Sigmoid colon (tissue), 7 donors: ENCODE measurements at places on chromosomes 1 and 21.

GRCh38 chr21:28151758-28152157, 840.9 kb downstream of the LTN1 start:
- DNase-seq = no peak

DNA sequence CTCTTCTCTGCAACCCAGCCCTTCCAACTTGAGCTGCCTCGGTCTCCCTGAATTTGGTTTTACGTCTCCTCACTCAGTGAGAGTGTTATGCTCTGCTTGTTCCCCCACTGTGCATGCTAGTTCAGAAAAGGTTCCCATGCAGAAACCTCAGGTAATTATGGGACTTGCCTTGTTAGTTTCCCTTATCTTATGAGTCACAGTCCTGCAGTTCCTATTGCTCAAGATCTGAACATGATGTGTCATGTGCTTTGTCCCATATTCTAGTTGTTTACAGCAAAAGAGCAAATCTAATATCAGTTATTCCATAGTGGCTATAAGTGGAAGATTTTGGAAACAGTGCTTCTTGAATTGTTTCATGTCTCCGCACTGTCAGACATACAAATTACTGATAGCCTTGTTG, 74.4 kb downstream of the DUSP10 start:
- no peak for DNase-seq

DNA sequence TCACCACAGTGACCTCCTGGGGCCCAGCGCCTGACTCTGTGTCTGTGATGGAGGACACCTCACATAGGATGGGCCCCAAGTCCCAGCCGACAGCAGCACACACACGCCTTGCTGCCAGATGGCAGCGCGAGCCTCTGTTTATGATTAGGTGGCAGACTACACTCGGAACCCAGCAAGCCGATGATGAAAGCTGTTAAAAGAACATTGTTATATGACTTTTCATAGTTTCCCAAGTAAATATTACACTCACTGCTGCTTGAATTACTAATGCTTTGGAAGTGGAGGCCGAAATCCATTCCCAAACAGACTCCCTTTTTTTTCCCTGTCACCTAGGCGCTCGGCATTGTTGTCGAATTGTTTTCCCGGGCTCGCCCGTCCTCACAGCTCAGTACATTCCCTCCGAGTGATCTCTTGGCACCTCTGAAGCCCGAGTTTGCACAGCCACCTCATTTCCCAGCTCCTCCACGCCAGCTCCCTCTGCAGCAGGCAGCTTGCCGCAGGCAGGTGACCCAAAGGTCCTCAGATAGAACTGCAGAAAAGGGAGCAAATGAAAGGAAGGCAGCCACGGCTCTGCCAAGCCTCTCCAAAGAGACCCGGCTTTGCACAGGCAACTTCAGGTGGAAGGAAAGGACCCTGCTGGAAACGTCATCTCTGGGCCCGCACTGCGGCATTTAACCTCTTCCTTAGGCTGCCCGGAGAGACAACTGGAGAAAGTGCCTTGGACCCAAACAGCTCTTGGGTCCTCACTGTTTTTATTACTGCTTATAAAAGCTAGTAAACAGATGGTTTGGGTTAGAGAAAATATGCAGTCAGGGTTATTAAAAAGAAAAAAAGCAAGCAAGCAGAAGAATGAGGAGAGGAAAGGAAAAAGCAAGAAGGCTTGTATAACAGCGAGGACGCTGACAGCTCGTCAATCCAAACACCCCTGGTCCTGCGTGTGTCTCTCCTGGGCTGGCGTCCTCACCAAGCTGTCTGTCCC, 72.2 kb upstream of the SLC25A33 start:
- peak; percentile 82 for DNase-seq

- no peak for DNase-seq
Observed at GRCh38 chr1:153857505-153857904, 65.3 kb downstream of the GATAD2B start.

DNA sequence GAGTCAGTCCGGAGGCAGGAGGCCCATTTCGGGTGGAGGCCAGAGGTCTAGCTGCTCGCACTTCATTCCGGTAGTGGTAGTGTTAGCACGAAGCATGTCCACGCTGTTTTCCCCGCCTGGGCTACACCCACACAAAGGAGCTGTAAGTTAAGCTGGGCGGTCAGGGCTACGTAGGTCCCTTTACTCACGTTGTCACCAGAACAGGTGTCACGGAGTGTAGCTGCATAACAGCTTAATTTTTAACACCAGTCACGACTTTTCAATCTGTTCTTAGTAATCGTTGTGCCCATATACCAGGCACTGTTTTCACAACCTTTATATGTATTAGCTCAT, 15.6 kb downstream of the HLX start:
- no peak for DNase-seq

GRCh38 chr21:29217818-29218291, 80.9 kb upstream of the BACH1 start:
- no peak for DNase-seq

DNA sequence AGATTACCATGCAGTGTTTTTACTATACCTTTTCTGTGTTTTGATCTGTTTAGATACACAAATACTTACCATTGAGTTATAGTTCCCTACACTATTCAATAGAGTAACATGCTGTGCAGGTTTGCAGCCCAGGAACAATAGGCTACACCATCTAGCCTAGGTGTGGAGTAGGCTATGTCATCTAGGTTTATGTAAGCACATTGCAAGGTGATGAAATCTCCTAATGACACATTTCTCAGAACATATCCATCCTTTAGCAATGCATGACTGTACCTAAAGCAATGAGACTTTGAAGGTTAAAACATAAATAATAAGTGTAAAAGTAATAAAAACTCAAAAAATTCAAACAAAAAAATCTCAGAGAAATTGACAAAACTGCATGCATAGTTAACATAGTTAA, 358.6 kb downstream of the USH2A start:
- DNase-seq = no peak

- DNase-seq = no peak
Observed at GRCh38 chr1:171809834-171810233, 28.4 kb downstream of the METTL13 start.

DNA sequence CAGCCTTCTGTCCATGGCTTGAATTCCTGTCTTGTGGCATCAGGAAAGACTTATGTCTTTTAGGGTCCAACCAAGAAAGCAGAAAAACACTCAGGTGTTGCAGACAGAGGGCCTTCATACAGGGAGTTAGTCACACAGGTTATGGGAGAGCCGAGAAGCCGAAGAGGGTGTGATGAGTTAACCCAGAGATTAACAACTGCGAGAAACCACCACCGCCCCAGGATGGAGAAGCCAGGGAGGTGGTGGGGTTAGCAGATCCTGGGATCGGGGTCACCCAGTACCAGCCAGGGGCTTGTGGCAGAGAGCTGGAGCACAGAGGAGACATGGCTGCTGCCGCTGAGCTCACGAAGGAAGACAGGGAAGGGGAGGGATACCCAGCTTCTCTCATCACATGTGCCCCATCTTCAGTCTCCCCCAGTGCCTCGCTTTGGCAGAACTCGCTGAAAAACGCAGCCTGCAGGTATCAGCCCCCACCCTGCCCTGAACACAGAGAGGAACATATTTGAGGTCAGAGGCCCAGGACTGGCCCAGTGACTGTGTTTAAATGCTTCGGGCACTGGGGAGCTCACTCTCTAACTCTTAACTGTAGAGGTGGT, 58.7 kb downstream of the RUNX3 start:
- DNase-seq = no peak

GRCh38 chr21:39527664-39528381, 76.1 kb downstream of the SH3BGR start:
- DNase-seq = no peak

- DNase-seq = no peak
Observed at GRCh38 chr1:157496121-157496526, 56.2 kb downstream of the FCRL5 start.

DNA sequence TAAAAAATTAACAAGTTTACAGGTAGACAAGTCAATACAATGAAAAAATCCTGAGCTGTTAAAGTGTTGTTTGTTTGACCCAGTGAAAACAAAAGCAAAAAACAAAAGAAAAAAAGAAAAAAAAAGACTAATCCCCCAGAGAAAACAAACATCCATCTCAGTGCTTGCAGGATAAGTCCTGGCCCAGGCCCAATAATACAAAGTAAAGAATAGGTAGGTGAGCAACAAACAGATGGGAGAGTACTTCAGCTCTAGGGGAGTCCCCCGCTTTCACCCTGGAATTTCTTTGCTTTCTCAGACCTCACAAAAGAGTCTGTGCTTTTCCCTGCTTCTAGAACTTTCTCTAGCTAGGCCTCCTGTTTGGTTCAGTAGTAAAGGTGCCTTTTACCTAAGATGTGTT, 70.3 kb downstream of the ABCA4 start:
- DNase-seq = no peak

DNA sequence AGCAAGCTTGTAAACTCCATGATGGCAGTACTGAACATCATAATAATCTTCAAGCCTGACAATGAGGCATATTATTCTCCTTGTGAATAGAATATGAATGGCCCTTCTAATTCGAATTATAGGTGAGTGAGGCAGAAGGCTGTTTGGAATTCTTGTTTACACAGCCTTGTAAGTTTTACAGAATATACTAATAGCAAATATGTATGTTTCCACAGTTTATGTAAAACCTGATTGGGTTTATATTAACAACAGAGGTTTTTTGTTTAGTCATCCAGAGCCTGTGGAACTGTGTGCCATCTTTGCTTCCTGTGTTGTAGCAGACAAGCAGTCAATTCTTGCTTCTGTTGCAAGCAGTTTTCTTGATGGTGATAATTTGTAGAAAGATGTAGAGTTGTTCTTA, 8.0 kb downstream of the OSBPL9 start:
- DNase-seq = no peak

- no peak for DNase-seq
Observed at GRCh38 chr1:239348635-239349353, 37.6 kb upstream of the CHRM3 start.

DNA sequence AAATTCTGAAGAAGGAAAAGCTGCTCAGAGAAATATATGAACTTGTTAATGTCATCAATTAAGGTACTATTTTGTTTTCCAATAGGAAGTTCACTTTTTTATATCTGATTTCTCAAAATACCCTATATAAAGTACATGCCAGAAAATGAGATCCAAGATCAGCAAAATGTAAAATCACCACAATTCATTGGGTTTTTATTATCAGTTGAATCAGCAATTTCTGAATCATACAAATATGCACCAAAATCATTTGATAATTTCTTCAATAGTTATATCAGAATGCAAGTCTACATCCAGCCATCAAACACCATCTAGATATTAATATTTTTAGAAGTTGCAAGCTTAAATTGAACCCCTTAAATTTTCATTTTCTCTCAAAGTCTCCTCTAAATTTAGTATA, 1293.4 kb upstream of the NCAM2 start:
- DNase-seq = no peak

- no peak for DNase-seq
Observed at GRCh38 chr21:36695671-36696389, 3.1 kb upstream of the SIM2 start.

DNA sequence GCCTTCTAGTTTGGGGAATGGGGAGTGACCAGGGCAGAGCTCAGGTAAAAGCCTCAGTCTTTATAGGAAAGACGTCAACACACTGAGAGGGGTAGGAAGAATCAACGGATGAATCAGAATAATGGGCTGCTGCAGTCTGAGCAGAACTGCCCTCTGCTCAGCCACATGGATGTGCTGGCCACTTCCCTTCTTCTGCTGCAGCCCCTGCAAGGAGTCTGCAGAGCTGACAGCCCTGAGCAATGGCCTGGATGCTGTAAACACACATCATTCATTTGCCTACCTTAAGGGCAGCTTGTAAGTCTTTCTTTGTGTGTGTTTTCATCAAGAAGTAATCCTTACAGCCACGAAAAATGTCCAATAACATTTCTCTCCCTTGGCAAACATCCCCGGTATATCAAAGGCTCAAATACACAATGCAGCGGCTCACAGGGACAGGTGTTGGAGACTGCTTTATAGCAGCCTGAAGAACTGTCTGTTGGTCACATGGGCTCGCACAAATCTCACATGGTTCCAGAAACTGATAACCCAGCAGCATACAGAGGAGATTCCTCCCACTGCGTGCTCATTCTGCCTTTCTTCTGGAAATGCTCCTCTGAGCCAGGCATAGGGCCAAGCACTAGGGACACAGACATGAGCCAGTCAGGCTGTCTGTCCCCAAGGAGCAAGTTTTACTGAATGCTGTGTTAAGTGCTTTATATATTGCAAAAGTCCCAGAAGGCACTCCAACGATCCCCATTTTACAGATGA, 110.1 kb downstream of the HMGB4 start:
- no peak for DNase-seq

DNA sequence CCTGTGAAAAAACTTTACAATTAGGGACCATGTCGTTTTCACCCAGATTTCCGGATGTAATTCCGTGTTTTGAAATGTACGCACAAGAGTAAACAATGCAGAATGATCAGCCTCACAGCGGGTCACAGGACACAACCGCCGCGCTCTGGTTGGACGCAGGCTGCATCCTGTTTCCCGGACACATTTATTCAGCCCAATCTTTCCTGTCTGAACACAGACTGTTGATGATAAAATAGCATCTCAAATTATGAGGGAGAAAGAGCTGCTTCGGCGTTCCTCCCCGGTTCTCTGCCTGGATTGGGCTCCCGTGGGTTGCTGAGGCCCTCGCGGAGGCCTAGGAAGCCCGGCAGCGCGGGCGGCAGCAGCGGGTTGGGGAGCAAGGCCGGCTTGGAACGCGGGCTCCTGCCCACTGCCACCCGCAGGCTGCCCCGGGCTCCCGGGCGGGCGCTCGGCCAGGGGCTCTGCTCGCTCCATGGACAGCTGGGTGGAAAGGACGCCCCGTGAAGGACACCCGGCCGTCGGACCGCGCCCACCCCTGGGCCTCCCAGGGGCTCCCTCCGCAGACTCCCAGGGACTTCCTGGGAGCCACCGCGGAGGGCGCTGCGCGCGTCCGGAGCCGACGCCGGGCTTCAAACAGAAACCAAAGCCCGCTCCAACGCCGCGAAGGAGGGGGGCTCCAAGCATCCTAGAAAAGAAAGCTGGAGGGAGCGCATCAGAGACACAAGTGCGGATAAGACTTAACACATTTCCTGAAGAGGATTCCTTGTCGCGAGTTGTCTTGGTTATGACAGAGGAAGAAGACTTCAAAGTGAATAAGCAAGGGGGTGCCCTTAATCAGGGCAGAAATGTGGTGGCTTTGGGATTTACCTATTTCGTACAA, 122.3 kb downstream of the ESRRG start:
- peak; percentile 87 for DNase-seq

- no peak for DNase-seq
Observed at GRCh38 chr1:209845408-209845725, 17.6 kb downstream of the UTP25 start.

DNA sequence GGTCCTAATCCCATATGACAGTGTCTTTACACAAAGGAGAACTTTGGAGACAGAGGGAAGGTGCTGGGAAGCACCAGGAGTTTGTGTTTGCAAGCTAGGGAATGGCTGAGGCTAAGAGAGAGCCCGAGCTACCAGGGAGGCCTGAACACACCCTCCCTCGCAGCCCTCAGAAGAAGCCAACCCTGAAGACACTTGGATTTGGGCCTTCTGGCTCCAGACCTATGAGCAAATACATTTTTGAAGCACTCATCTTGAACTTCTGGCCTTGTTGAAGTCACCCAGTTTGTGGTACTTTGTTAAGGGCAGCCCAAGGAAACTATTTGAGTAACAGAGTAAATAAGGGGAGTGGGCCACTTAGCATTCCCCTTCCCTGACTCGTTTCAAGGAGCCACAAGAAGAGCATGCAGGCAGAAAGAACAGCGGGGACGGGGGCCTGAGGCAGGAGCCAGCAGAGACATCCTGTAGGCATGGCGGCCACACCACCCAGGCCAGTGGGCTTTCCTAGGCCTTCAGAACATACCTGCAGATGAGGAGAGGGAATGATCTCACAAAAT, 13.2 kb upstream of the QSOX1 start:
- DNase-seq = no peak
